OCI-M1 (cell line): ENCODE measurements at places on chromosomes 6 and 20.

- no peak for DNase-seq
Measured at GRCh38 chr20:62209850-62210495, 10.1 kb downstream of the HRH3 start.

DNA sequence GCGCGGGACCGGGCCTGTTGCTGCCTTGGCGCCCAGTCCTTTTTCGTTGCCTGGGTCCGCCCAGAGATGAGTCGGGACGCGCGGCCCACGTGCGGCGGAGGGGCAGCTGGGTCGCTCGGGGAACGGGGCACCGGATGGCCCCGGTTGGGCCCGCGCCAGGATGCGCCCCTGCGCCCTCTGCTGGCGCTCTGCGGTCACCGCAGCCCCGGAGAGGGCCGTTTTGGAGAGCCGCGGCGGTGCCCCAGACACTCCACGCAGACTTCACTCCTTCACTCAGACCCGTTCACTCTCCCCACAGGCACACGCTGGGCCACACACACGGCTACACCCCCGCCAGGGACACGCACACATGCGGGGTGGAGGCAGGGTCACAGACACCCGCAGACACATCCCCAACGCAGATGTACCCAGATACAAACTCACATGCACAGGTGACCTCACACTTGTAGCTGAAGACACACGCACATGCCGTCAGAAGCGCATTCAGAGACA, 38.8 kb downstream of the SRC start:
- peak; percentile 71 for DNase-seq

- DNase-seq = peak; percentile 78
Measured at GRCh38 chr6:111057074-111057752, 30.1 kb upstream of the SLC16A10 start.

- no peak for DNase-seq
Measured at GRCh38 chr20:2739042-2739398, 46.4 kb downstream of the EBF4 start.

GRCh38 chr6:28927846-28928245, 4.1 kb upstream of the TRIM27 start:
- no peak for DNase-seq
